Activated naive CD8-positive, alpha-beta T cell treated with anti-CD3 and anti-CD28 coated beads, Interleukin-2, amount 50 U/mL, for 16 hours (primary cell): ENCODE measurements at places on chromosomes 7 and 10.

GRCh38 chr10:98338896-98339295 is 70.9 kb upstream of the LOXL4 start:
- DNase-seq: no peak

GRCh38 chr7:114953724-114954123 is 31.8 kb downstream of the MDFIC start:
- no peak for DNase-seq

GRCh38 chr10:5611899-5612680 is 54.3 kb downstream of the ASB13 start:
- DNase-seq: no peak

- DNase-seq: no peak
Measured at GRCh38 chr10:37379991-37380390, 254.6 kb downstream of the ANKRD30A start.

- DNase-seq: no peak
Measured at GRCh38 chr10:75406462-75407223, 5.1 kb upstream of the ZNF503 start.

DNA sequence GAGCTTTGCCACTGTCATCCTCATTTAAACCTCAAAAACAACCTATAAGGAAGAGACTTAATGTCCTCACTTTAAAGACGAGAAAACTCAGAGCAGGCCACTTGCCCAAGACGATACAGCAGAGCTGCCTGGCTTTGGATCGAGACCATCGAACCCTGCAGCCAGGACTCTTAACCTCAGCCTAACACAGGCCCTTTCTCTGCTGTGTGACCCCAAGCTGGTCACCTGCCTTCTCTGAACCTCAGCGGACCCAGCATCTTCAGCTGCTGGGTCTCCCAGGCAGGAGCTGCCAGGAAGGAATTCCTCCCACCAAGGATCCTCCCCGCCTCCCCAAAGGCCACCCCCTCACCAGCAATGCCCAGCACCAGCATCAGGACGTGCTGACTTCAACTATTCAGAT is 32.7 kb downstream of the TNRC18 start:
- DNase-seq: no peak

- no peak for DNase-seq
Measured at GRCh38 chr10:114995468-114996247, 57.7 kb downstream of the TRUB1 start.

DNA sequence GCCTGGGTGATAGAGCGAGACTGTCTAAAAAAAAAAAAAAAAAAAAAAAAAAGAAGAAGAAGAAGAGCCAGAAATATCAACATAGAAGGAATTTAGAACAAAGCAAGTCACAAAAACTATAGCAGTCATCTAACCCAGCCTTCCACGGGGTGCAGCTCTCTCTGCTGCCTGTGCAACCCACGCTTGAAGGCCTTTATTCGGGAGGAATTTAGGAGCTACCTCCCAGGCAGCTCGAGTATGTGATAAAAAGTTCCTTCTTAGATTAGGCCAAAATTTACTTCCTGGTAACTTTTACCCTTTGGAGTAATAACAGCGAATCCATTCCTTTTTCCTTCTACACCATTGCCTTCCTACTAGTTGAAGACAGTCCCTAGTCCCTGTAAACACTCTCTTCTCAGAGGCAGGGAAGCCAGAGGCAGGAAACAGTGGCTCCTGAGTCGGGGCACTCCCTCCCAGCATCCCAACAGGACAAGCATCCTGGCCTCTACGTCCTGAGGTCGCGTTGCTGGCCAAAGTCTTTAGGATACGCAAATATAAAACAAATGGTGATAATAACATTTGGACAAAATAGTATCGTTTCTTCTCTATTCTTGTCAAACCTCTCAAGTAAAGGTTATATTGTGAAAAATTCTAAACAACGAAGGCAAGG is 109.3 kb upstream of the KMT2C start:
- DNase-seq: no peak
